Activated CD4-positive, alpha-beta T cell treated with anti-CD3 and anti-CD28 coated beads for 4 hours (primary cell): ENCODE measurements at places on chromosomes 3 and 15.

DNA sequence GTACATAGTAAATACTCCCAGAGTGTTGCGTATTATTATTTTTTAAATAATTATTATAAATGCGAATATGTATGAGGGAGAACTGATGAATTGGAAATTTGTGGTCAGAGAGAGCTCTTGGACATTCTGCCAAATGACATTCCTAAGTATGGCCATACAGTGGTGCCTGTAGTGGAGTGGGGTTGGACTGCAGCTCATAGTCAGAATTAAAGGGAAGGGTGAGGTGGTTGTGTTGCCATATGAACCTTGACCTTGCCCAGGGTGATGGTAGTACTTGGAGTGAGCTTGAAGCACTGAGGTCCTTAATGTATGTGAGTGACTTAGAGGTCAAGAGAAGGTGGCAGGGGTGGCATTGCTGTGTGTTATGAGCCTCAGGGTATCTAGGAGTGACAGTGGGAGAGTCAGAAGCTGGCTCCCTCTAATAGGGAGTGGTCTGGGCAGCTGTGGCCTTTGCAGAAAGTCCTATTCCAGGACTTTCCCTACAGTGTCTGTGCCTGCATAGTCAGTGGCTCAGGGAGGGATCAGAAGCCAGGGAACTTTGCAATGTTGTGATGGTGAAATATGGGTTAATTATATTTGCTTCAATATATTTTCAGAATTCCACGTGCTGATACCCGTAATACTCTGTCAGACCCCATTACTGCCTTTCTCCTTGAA is 26.2 kb downstream of the PDE8A start:
- DNase-seq, result no peak

DNA sequence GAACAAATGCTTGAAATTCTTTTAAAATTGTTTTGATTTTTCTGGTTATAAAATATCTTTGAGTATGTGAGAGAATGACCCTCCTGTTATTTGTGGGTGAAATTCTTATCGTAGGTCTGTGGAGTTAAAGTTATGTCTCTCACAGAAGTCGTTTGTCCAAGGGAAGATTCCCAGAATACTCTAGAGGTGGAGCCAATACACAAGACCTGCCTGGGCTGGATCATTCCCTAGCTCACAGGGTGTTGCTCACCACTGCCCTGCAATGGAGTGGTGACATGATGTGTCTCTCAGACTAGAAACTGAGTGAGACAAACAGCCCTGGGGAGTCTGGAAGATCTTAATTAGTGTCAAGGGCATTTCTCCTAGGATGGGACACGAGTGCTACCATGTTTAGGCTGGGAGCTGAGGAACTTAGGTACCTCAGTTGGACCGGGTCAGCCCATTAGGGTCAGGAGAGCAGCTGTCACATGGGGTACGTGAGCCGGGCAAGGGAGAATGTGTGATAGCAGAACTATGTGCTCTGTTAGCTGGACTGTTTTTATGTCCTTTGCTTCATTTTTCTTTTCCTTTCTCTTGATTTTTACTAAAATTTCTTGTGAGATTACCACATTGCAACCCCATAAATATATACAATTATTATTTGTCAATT is 53.6 kb upstream of the MYO5C start:
- no peak for DNase-seq

GRCh38 chr3:117282566-117282965 is 573.0 kb downstream of the TUSC7 start:
- DNase-seq, result no peak

- DNase-seq, result no peak
These were observed at the start of gene SNTN for GRCh38 chr3:63652066-63652725. Gene SNTN, plus strand, starts transcription at chr3:63652675. Its CDS starts 13 bp downstream, at chr3:63652688.

DNA sequence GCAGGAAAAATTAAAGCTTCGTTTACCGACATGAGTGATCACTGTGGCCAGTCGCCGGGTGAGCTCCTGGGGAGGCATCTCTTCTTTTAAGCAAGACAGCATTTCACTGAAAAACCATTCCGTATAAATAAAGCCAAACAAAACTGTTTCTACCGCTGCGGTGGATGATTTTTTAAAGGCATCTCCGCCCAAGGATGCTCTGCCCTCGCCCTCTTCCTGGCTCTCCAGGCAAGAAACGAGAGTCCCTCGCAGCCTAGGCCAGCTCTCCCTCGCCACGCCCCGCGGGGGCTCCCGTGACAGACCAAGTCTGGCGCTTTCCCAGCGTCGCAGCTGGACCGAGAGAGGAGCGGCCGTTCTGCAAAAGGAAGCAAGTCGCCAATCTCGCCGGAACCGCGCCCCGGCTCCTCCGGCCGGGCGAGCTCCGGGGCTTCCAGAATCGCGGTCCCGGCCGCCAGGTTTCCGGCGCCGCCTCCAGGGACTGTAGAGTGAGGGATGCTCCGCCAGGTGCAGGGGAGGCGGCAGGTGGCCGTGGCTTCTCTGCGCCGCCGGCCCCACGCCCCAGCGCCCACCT is 458 bp downstream of the MCF2L2 start:
- DNase-seq, result peak; percentile 22

GRCh38 chr15:83848315-83849050 is 194.6 kb downstream of the ADAMTSL3 start:
- DNase-seq, result no peak

DNA sequence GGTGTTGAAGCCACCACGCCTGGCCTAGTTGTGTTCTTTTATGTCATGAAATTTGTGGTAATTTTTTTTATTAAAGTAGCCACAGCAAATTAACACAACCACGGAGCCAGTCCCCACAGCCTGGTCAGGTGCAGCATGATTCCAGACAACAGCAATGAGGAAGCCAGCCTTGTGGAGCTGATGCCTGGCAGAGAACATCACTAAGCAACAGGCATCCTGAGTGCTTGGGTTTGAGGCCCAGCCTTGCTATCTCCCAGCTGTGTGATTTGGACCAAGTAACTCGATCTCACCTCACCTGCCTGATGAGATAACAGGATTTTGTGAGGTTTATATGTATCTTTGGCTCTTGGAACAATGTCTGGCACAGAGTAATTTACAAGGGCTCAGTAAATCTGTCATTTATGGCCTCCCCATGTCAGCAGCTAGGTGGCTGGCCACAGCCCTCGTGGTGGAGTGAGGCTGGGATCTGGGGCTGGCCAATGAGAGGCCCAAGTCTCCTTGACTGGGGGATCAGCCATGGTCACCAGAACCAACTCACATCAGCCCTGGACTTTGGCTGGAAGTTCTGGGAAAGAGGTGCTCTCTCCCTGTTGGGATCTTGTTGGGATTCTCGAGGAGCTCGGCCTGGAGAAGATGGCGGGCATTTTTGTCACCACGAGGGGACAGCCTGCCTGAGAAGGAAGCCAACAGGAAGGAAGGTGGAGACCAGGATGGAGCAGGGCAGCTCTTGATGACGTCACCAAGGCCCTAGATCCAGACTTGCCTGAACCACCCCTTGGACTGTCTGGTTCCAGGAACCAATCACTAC is 22.8 kb upstream of the FLNB start:
- no peak for DNase-seq

GRCh38 chr15:72278737-72279136 is 6.4 kb upstream of the PARP6 start:
- no peak for DNase-seq

GRCh38 chr3:110519071-110519470 is 552.5 kb upstream of the NECTIN3 start:
- DNase-seq, result no peak

DNA sequence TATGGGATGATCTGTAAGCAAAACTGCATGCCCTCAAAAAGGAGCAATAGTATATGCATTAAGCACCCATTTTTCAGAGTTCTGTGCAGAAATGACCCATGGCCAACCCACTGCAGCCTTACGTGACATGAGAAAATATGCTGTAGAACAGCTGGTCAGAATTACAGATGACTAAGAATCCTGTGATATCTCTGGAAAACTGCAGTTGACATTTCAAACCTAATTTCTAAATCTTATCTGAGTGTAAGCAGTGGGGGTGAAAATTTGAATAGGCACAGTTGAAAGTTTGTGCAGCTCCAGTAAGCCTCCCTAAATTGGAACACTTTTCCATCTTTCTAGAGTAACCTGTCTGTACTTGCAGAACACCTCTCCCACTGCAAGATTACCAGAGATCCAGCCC is 28.7 kb upstream of the COL6A6 start:
- DNase-seq, result no peak

DNA sequence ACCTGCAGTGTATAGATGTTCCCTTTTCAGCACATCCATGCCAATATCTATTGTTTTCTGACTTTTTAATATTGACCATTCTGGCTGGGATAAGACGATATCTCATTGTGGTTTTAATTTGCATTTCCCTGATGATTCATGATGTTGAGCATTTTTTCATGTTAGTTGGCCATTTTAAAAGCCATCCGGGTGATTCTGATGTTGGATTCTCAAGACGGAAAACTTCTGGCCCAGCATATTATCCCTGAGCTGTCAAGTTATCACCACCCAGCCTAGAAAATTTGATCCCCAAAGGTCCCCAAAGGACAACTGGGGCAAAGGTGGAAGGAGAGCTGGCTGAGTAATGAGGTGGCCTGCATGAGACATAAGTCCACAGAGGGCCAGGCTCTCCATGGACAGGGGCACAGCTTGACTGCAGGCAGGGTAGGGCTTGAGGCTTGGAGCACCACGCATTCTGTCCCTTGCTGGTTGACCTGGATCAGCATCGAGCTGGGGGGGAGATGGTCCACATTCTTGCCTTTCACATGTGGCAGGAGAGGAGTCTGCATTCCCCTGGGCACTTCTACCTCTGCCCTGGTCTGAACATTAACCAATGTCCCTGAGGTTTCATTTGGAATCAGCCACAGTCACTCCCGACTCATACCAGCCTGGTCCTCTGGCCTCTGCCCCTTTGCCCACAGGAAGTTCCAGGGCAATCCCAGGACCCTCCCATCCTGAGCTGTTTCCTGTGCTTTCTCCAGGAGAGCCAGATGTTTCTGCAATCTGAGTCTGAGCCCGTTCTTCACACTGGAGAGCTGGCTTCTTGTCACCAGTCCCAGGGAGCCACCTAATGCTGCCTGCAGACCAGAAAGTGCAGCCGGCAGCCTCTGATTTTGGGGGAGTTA is 69.2 kb downstream of the ISG20 start:
- DNase-seq, result no peak

DNA sequence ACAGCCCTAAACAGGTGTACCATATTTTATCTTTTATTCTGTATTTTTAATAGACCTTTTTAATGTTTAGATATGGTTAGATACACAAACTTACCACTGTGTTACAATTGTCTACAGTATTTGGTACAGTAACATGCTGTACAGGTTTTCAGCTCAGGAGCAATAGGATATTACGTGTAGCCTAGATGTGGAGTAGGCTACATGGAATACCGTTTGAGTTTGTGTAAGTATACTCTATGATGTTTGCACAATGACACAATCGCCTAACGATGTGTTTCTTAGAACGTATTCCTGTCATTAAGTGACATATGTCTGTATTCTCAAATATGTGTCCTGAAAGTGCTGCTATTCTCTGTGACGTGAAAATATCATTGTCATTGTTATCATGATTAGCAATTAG is 62.6 kb downstream of the MFSD1 start:
- DNase-seq, result no peak

- no peak for DNase-seq
These were observed 29.3 kb downstream of the APPL1 start for GRCh38 chr3:57256844-57257243.

GRCh38 chr3:7086417-7086816 is 225.5 kb downstream of the GRM7 start:
- no peak for DNase-seq

DNA sequence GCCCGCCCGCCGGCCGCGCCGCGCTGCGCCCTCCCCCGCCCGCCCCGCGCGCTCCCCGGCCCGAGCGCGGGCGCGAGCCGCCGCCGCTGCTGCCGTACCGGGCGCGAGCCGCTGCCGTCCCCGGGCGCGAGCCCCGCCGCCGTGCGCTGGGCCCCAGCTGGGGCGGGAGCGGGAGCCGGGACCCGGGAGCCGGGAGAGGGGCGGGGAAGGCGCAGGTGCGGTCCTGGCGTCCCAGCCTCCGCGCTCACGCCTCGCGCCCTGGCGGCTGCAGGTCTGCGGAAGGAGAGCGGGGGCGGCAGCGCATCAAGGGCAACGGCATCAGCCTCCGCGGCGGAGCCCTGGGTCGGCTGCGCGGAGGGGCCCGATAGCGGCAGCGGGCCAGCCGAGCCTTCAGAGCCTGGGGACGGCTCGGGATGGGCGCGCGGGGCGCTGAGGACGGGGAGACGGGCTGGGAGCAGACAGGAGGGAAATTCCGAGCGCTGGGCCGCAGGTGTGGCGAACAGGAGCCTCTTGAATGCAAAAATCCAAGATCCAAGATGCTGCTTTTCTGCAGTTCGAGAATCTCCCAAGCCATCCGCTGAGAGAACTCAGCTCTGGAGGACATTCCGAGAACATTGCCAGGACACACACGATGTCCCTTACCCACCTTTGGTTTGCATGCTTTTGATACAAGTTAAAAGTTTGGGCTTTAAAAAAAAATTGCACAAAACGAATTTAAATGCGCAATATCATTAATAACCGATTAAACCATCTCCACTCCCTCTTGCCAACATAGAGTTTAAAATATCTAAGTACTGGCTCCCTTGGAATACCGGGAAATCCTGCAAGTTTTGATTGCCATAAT is 251.1 kb downstream of the TJP1 start:
- DNase-seq, result no peak

- no peak for DNase-seq
These were observed 98.3 kb downstream of the THRB start for GRCh38 chr3:24396338-24396737.

- no peak for DNase-seq
These were observed 130.4 kb upstream of the PLXNA1 start for GRCh38 chr3:126852511-126852910.

GRCh38 chr15:45205192-45205591 is 17.4 kb upstream of the SHF start:
- peak; percentile 35 for DNase-seq

DNA sequence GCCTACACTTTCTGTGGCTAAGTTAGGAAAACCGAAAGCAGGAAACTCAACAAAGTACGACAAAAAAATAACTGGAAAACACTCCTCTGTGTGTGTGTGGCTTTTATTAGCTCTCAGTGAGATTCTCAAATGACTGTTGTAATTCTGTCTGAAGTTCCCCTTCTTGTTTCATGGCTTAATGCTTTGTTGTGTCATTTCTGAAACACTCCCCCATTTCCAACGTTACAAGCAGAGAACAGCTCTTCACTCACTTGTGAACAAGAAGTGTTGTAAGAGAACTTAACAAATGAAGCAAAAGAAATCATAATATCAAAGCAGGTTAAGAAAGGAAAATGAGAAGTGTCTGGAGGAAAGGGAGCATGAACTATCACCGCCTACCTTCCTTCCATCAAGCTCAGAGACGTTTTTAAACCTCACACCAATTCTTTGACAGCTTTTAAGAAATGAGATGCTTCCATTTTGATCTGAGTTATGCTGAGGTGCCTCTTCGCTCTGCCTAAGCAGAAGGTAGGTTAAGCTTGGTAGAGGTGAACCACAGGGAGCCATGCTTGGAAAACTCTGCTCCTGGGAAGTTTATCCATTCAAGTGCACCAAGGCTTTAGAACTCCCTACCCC is 12.4 kb upstream of the SEC62 start:
- DNase-seq, result no peak
